Esophagus muscularis mucosa (tissue), 4 donors: ENCODE measurements at places on chromosomes 6 and 20. TPM values are rescaled to one million over a fixed set of nuclear protein-coding genes. Genes with fewer than 3 reads are reported as not detected.

Gene PAK1IP1
- total RNA-seq: 17.9 TPM

Gene RAET1L
- total RNA-seq: not detected

Gene CLVS2
- total RNA-seq: under 0.01 TPM

Gene GCNT2
- 15.8 TPM for total RNA-seq

- no peak for DNase-seq
- peak overlapping the region; percentile 81 for H3K27ac ChIP-seq
- no peaks in the 10 kb centered on the region for H3K27me3 ChIP-seq
- peaks cover 25% of the 10 kb centered on the region for H3K4me1 ChIP-seq
These were observed 10.8 kb upstream of the SNHG17 start for GRCh38 chr20:38445901-38446425.

GRCh38 chr6:158686311-158686710 lies 36.5 kb downstream of the SYTL3 start:
- H3K27me3 ChIP-seq: no peaks in the 10 kb centered on the region
- no peaks in the 10 kb centered on the region for H3K4me1 ChIP-seq
- DNase-seq: no peak
- peaks cover 4% of the 10 kb centered on the region for H3K36me3 ChIP-seq

GRCh38 chr6:129539032-129539431 lies 170.9 kb downstream of the ARHGAP18 start:
- no peaks in the 10 kb centered on the region for H3K27me3 ChIP-seq
- no peak overlapping the region for H3K27ac ChIP-seq
- no peaks in the 10 kb centered on the region for H3K4me1 ChIP-seq
- no peak overlapping the region for H3K4me3 ChIP-seq

GRCh38 chr6:135707426-135707825 lies 144.1 kb upstream of the PDE7B start:
- no peak for DNase-seq
- no peak overlapping the region for H3K27ac ChIP-seq
- no peaks in the 10 kb centered on the region for H3K27me3 ChIP-seq
- no peaks in the 10 kb centered on the region for H3K36me3 ChIP-seq
- no peak overlapping the region for H3K4me3 ChIP-seq
